ENCODE measurements at places on chromosomes 7 and 10. TPM values are rescaled to one million over a fixed set of nuclear protein-coding genes. Genes with fewer than 3 reads are reported as not detected.

GRCh38 chr7:46916581-46916980, 665.3 kb downstream of the TNS3 start:
- H3K4me3 ChIP-seq: no peak overlapping the region
- H3K36me3 ChIP-seq: no peaks in the 10 kb centered on the region
- no peaks in the 10 kb centered on the region for H3K27me3 ChIP-seq
- no peak overlapping the region for H3K27ac ChIP-seq
- no peak for DNase-seq

DNA sequence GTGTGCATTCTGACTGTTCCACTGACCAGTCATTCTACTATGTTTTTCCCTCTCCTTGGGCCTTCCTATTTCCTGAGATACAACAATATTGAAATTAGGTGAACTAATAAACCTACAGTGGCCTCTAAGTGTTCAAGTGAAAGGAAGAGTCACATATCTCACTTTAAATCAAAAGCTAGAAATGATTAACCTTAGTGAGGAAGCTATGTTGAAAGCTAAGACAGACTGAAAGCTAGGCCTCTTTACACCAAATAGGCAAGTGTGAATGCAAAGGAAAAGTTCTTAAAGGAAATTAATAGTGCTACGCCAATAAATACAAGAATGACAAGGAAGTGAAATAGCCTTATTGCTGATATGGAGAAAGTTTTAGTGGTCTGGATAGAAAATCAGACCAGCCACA, 5.7 kb upstream of the DYNC1I1 start:
- DNase-seq: no peak
- H3K4me1 ChIP-seq: no peaks in the 10 kb centered on the region
- H3K27me3 ChIP-seq: no peaks in the 10 kb centered on the region
- no peak overlapping the region for H3K4me3 ChIP-seq

The PON1 gene
- polyA plus RNA-seq: 0.83 TPM

DNA sequence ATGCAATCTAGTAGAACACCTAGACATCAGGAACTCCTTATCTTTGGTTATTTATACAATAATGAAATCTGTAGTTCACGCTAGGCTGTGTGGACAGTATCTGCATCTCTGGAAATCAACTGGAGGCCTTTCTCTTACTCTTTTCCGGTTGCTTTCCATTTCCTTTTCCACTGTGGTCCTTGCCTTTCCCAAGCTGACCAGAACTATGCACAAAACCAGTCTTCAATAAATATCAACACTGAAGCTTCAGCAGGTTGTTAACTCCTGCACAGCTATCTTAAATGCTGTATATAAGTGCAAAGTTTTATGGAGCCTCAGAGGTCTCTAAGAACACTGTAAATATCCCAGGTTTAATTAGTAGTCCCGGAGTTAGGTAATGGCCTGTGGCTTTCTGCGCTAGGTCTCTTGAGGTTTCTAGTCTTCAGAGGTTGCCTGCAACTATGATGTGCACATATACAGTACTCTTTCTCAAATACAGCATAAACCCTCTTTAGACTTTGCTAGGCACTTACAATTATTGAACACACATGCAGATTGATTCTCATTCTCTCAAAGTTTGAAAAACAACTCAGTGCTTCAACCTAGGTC, 2.4 kb downstream of the KLLN start:
- no peaks in the 10 kb centered on the region for H3K27me3 ChIP-seq
- H3K4me3 ChIP-seq: peak overlapping the region; percentile 54
- no peak overlapping the region for H3K27ac ChIP-seq
- H3K4me1 ChIP-seq: peaks cover 2% of the 10 kb centered on the region

- H3K27ac ChIP-seq: no peak overlapping the region
- peaks cover 11% of the 10 kb centered on the region for H3K4me1 ChIP-seq
- no peaks in the 10 kb centered on the region for H3K27me3 ChIP-seq
- no peak overlapping the region for H3K4me3 ChIP-seq
- DNase-seq: no peak
These were observed 259.2 kb downstream of the BICC1 start for GRCh38 chr10:58771863-58772262.

The FRAT2 gene
- 8.5 TPM for polyA plus RNA-seq

The EVX1 gene
- not detected for polyA plus RNA-seq

DNA sequence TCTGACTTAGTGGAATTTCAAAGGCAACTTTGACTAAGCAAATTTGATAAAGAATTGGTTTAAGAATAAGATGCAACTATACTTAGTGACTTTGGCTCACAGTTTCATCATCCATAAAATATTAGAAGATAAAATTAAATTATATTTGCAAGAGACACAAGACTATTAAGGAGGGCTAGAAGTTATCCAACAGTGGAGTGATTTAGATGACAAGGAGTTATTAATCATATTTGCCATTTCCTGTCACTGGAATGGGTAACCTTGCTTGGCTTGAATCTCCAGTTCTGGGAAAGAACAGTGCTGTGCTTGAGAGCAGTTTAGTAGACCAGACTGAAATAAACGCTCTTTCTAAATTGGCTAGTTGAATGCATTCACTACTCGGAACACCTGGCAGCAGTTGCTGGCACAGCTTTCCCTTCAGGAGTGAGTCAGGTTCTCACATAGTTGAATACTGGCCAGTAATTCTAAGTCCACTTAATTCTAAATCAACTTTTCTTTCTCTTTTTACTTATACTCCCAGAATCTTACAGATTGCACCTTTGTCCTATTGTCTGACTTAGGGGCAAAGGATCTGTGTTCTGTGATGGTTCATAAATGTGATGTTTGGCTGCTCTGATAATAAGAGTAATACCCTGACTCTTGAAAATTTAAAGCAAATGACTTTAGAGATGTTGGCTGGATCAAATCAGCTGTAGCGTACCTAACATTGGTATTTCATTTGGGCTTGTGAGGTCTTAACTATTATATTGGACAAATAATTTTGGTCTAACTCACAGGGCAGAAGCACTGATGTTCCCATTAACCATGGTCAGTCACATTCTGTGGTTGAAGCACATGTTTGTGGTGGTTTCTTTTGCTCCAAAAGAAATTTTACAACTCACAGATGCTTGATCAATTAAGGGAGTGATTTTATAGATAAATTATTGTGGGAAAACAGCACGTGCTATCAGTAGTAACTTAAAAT, 16.6 kb downstream of the STMP1 start:
- no peaks in the 10 kb centered on the region for H3K36me3 ChIP-seq
- no peak overlapping the region for H3K27ac ChIP-seq
- DNase-seq: no peak
- no peaks in the 10 kb centered on the region for H3K4me1 ChIP-seq
- no peaks in the 10 kb centered on the region for H3K27me3 ChIP-seq

The CLCN1 gene
- not detected for polyA plus RNA-seq

Data from ovary (tissue), 10 donors.